ENCODE measurements at places on chromosomes 7 and 10. TPM values are rescaled to one million over a fixed set of nuclear protein-coding genes. Genes with fewer than 3 reads are reported as not detected.

AKR1D1 gene
- not detected for total RNA-seq

GRCh38 chr10:109480836-109481235 lies 442.5 kb downstream of the XPNPEP1 start:
- no peaks in the 10 kb centered on the region for H3K27me3 ChIP-seq
- H3K4me3 ChIP-seq, result no peak overlapping the region
- no peak for DNase-seq
- no peaks in the 10 kb centered on the region for H3K4me1 ChIP-seq
- no peaks in the 10 kb centered on the region for H3K36me3 ChIP-seq

DNA sequence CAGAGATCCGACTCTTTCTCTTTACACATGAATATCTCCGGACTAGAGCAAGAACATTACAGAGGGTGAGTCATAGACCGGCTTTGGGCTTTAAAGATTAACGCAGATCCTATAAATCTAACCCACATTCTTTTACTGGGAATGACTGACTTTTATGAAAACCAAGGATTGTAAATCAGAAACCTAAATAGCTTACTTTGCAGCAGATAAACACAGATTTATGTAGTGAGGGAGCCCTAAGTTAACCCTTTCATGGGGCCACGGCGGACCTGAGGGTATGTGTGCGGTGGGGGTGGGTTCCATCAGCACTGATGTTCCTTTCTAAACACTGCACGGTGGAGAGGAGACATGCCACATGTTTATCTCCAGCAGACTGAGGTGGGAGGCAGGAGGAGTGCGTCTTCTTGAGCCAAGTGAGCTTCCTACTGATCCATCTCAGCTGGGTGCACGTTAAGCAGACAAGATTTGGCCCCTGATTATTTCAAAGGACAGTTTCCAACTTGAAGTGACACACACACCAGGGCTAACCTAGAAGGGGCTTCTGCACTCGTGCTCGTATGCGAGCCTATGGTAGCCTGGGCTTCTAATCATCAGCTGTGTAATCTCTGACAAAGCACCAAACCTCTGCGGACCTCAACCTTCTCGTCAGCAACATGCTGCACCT lies 127.6 kb downstream of the WDR11 start:
- H3K27ac ChIP-seq, result no peak overlapping the region
- no peaks in the 10 kb centered on the region for H3K27me3 ChIP-seq
- no peak overlapping the region for H3K4me3 ChIP-seq
- peaks cover 10% of the 10 kb centered on the region for H3K4me1 ChIP-seq
- DNase-seq, result no peak

IFRD1 gene
- total RNA-seq, result 11.2 TPM

DNA sequence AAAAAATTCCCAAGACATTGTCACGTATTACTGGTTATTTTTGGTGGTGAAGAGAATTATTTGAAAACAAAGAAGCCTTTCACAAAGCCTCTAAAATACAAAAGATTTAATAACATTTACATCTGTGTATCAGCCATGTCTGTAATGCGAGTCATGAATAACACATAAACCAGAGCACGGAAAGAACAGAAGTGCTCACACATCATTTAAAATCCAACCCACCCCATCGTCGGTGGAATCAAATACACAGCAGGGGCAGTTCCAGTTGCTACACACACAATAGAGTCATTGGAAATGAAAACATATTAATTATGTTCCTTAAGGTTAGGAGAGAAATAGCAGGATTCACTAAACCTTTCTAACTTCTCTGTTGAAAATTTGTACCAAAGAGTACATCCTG lies 1097.3 kb downstream of the KCNMA1 start:
- H3K4me1 ChIP-seq, result no peaks in the 10 kb centered on the region
- H3K27me3 ChIP-seq, result no peaks in the 10 kb centered on the region
- no peak overlapping the region for H3K27ac ChIP-seq

SLIT1 gene
- not detected for total RNA-seq

DNA sequence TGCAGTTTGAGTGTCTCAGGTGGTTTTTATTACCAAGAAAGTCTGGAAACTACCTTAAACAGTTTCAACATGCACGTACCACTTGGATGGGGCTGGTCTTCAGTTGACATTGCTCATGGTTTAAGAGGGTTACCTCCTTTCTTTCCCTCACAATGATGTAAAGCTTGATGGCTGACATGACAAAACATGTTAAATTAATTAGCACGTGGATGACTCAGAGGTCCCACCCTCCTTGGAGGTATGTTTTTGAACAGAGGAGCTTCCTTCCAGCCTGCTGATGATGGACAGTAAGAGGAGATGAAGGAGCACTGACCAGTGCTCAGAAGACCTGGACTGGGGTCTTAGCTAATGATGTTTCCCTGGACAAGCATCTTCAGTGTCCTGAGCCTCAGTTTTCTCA lies 322.3 kb upstream of the PODXL start:
- no peaks in the 10 kb centered on the region for H3K4me1 ChIP-seq
- H3K27ac ChIP-seq, result no peak overlapping the region
- no peak overlapping the region for H3K4me3 ChIP-seq
- H3K27me3 ChIP-seq, result no peaks in the 10 kb centered on the region

DNA sequence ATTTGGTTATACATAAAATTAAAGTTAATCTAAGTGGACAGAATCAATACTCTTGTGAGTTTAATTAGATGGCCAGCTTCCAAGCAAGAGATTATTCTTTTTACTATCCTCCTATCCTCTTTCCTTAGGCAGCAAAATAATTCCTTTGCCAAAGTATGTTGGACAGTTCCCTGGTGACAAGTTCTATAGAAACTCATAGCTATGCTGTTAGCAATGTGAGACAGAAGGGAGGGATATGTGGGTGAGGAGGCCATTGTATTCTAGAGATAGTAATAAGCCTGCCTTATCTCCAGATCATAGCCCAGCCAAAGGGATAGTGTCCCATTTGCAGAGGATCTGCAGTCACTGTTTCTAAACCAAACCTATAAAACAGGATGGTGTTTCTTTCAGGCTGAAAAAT lies 181.6 kb upstream of the HDAC9 start:
- no peaks in the 10 kb centered on the region for H3K36me3 ChIP-seq
- peaks cover 5% of the 10 kb centered on the region for H3K4me1 ChIP-seq
- no peak for DNase-seq
- no peaks in the 10 kb centered on the region for H3K27me3 ChIP-seq

SH2D4B gene
- total RNA-seq, result not detected

DNA sequence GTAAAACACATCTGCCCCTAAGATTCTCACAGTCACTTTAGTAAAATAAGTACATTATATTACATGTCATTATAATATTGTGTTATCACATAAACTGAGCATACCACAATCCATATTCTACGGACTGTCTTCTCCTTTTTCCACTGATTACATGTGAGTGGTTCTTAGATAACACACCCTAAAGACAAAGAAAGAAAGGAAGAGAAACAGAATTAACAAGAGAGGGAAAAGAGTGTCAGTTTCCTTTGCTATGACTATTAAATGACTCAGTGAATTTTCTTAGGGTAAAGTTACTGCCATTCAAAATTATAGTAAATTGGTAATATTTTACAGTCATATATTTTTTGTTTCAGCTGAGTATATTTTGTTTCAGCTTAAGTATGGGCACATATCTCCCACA lies 268.3 kb downstream of the TWIST1 start:
- no peak overlapping the region for H3K4me3 ChIP-seq
- no peaks in the 10 kb centered on the region for H3K36me3 ChIP-seq
- no peaks in the 10 kb centered on the region for H3K4me1 ChIP-seq
- no peak overlapping the region for H3K27ac ChIP-seq
- H3K27me3 ChIP-seq, result no peaks in the 10 kb centered on the region
- no peak for DNase-seq

DNA sequence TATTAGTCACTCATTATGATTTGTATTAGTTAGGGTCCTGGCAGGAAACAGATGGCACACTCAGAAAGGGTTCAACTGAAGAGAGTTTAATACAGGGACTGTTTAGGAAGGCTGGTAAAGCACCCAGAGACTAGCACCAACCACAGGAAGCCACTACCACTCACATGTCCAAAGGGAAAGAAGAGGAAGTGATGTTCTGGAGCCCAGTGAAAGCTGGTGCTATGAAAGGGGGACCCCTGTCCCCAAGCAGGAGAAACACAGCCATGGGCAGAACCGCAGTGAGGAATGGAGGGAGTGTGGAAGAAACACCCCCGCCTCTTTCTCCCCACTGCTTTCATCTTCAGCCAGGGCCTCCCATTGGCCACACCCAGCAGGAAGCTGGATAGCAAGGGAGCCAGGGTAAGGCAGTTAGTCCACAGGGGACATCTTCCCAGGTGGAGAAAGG lies 3.2 kb upstream of the VSIR start:
- no peak overlapping the region for H3K27ac ChIP-seq
- peaks cover 42% of the 10 kb centered on the region for H3K4me1 ChIP-seq
- H3K27me3 ChIP-seq, result no peaks in the 10 kb centered on the region
- no peak for DNase-seq
- no peaks in the 10 kb centered on the region for H3K36me3 ChIP-seq
- H3K4me3 ChIP-seq, result no peak overlapping the region

ITGB8 gene
- total RNA-seq, result 8.6 TPM

ASAH2 gene
- 2.2 TPM for total RNA-seq

All from right atrium auricular region (tissue), 2 donors.